ENCODE measurements at places on chromosomes 16 and 17.
A peak's percentile ranks its signal among the peaks of the same experiment; 100 is the strongest.

- no peak for DNase-seq
Observed at GRCh38 chr17:67765623-67766022, 47.9 kb downstream of the NOL11 start.

DNA sequence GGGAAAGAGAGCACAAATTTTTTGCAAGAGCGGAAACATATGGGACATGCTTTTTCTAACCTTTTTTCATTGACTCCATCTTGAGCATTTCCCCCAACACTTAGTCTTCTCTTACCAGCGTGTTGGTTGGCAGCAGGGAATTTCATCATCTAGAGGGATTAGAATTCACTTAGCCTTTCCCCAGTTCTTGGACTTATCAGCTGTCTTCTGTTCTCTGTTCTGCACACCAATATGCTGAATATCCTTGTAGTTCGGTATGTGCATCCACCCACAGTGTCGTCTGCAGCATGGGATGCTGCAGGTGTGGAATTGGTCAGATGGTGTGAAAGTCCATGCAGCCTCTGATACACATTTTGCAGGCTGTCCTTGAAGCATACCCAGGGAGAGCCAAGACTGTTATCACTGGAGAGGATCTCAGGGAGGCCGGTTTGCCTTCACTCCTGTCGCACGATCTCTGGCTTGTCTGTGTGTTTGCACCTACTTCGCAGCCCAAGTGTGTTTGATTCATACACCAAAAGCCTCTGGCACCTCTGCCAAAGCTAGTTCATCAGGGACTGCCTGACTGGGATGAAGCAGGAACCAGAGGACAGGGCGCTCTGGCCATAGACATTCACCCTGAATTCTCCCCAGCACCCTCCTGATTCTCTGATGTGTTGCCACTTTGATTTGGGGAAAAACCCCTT, 93.3 kb downstream of the SOCS1 start:
- no peak for DNase-seq

- no peak for DNase-seq
Observed at GRCh38 chr16:67411339-67411738, 4.9 kb downstream of the ZDHHC1 start.

- DNase-seq: no peak
Observed at GRCh38 chr16:80687606-80688005, 116.8 kb downstream of the CDYL2 start.

- DNase-seq: no peak
Observed at GRCh38 chr16:89060207-89060794, 33.4 kb upstream of the ACSF3 start.

- no peak for DNase-seq
Observed at GRCh38 chr16:11285842-11286241, 4.7 kb upstream of the PRM1 start.

DNA sequence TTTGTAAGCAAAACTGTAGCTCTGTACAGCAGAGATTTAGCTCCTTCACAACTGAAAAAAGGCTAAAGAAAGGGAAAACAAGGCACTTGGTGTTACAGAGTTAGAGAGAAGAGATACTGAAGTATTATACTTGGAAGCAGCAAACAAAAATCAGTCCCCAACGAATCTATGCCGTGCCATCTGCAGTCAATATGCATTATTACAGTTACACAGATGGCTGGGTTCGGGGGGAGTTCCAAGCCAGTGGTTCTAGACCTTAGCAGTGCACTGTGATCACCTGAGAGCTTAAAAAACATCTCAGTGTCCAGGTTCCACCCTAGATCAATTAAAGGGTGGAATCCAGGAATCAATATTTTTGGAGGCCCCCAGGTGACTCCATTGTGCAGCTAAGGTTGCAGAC, 489.9 kb downstream of the SHISA9 start:
- no peak for DNase-seq

DNA sequence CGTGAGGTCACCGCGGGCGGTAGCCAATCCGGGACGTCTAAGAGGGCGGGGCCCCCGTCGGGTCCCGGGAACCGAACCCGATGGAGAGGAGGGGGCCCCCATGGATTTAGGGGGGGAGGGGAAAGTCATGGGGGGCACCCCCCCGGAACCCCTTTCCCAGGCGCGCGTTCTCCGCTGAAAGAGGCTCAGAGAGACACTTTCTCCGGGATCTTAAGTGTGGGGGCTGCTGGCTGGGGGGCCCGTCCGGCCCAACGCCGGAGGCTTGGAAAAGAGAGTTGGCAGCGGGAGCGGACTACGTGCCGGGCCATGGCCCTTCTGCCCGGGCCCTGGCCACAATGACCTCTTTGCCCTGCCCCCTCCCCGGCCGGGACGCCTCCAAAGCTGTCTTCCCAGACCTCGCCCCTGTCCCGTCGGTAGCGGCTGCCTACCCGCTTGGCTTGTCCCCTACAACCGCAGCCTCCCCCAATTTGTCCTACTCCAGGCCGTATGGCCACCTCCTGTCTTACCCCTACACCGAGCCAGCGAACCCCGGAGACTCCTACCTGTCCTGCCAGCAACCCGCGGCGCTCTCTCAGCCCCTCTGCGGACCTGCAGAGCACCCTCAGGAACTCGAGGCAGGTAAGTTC, at the start of gene DLX4:
DLX4 (plus strand) TSS at position 57 of the 626 bp plus-strand sequence; CDS start at position 336, 279 bp downstream.
- peak; percentile 33 for DNase-seq

DNA sequence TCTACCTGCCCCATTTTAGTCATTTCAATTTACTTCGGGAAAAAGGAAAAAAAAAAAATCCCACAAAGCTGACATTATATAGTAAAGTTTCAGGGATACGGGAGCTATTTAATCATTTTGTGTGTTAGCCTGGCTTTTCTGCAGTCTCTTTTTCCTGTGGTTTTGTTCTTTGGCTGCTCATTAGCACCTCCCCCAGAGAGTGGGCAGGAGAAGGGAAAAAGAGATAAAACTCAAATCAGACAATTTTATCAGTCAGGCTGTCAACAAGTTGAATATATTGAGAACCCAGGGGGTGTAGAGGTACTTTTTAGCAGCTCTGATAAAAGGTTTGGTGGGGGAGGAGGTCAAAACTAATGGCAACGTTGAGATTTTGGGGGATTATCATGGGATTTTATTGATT, 559.0 kb upstream of the PSMD7 start:
- DNase-seq: no peak

- peak; percentile 47 for DNase-seq
Observed at GRCh38 chr17:45784741-45785479, 790 bp downstream of the CRHR1 start.

- no peak for DNase-seq
Observed at GRCh38 chr17:78618264-78619066, 41.3 kb upstream of the DNAH17 start.

- no peak for DNase-seq
Observed at GRCh38 chr17:1957037-1957436, 68.1 kb downstream of the RTN4RL1 start.

- no peak for DNase-seq
Observed at GRCh38 chr16:4648917-4649316, 24.3 kb downstream of the MGRN1 start.

DNA sequence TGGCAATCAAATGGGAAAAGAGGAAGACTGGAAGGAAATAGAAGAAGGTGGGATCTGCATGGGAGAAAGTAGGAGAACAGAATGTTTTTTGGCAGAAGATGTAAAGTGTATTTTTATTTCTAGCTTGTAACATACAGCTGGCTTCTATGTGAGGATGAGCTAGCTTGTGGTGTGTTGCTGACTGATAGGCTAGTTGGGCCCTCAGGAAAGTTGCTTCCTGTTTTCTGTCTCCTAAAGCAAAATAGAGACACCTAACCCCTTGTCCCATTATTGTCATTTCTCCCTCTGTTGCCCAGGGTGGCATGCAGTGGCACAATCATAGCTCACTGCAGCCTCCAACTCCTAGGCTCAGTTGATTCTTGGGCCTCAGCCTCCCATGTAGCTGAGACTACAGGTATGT, 15.9 kb downstream of the TNRC6A start:
- no peak for DNase-seq

GRCh38 chr17:233473-233941, 52.1 kb upstream of the DOC2B start:
- DNase-seq: no peak

DNA sequence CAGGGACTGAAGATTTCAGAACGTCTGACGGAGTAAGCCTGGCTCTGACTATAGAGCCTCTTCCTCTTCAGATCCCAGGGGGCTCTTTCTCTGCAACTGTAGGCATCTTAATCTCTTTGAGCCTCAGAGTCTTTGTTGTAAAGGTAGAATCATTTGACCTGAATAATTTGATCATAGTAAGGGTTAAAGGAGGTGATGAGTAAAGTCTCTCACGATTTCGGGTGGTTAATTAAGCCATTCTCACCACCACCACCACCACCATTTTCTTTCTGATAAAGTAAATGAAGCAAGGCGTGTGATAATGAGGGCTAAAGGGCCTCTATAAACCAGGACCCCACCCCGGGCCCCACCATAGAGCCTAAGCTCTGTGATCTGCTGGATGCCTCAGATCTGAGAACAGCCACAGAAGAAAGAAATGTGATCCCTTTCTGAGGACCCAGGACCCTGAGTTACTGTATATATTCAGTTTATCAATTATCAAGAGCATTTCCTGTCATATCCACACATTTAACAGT, 33.0 kb upstream of the ADAMTS18 start:
- no peak for DNase-seq

DNA sequence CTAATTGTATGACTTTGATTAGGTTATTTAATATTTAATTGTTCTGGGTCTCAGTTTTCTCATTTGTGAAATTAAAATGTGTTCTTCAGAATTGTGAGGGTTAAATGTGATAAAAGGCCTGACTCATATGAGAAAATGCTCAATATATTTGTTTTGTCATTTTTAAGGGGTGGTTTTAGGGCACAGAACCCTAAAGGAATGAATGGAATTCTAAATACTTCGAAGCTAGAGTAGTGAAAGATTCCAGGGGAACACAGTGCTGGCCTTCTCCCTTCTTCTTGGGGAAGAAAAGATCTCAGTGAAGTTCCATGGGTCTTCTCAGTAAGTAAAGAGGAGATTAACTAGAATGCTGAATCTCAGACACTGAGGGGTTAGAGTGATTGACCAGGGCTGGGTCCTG, 3.9 kb upstream of the SMPD3 start:
- DNase-seq: no peak

DNA sequence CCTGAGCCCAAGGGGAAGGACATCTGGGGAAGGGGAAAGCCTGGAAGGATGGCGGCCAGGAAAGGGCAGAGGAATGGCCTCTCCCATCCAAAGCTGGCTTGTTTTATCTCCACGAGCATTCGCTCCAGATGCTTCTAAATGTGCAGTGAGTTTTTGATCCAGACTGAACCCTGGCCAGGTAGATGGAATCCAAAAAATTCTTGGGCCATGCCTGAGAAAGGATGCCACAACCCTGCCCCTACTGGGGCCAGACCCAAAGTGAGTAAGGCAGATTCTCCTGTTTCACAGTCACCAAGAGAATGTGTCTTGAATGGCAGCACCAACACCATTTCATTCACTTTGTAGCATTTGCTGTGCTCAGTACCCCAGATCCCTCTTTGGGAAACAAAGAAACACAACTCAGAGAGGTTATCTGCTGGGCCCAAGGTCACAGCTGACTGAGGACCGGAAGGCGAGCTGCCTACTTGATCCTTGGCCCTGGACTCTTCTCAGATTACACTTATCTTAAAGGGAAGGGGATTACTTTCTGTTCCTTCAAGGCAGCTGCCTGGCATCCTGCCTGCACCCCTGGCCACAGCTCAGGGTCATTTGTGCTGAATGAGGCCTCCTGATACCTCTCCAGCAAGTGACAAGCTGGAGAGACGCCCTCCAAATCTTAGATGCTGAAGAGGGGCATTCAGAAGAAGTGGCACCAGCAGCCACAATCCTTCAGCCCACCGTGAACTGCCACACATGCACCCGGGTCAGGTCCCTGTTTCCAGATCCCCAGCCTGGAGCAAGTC, 3.6 kb downstream of the LRRC75A start:
- no peak for DNase-seq

- DNase-seq: no peak
Observed at GRCh38 chr16:4140652-4141051, 24.4 kb upstream of the ADCY9 start.

DNA sequence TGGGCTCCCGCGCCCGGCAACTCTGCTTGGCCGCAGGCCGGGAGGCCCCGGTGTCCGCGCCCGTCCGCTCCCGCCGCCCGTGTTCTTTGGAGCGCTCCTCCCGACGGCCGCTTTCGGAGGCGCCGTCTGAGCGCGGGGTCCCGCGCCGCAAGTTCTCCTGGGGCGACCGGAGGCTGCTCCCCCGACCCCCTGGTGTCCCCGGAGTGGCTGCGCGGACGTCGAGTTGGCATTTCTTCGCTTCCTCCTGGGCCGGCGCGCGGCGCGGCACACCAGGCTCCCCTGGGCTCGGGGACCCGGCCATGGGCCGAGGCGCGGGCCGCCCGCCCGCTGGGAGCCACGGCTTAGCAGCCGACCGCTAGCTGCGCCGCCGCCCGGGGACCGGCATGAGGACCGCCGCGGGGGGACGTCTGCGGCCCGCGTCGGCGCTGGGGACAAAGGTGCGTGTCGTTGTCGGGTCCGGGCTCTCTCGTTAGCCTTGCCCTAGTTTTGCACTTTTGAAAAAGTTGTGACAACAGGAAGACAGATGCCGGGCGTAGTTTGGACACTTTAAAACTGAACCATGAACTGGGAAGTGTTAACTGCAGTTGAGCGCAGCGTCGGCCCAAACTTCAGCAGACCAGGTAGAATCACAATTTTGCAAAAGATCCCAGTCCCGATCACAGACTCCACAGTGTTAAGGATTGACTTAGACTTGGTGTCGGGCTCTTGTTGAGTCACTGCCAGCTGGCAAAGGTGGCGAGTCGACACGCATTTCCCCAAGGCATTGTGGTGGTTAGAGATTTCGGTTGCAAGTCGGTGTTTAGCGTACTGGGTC, 700 bp downstream of the UBN1 start:
- no peak for DNase-seq

DNA sequence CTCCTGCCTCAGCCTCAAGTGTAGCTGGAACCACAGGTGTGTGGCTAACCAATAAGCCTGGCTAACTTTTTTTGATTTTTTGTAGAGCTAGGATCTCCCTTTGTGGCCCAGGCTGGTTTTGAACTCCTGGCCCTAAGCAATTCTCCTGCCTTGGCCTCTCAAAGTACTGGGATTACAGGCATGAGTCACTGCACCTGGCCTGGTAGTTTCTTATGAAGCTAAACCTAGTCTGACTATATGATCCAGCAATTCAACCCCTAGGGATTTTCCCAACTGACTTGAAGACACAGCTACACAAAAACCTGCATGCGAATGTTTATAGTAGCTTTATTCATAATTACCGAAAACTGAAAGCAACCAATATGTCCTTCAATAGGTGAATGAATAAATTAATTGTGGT, 176.2 kb upstream of the IRX3 start:
- DNase-seq: no peak

GRCh38 chr17:11122908-11123307, 118.1 kb upstream of the SHISA6 start:
- no peak for DNase-seq

- DNase-seq: no peak
Observed at GRCh38 chr16:31135535-31136286, at the start of gene PRSS8. Gene PRSS8, minus strand, starts transcription at chr16:31135727. Its CDS starts 229 bp downstream, at chr16:31135498.

- peak; percentile 70 for DNase-seq
Observed at GRCh38 chr16:88815901-88816589, 4.3 kb upstream of the APRT start.

GRCh38 chr17:11900041-11900476, 97.2 kb downstream of the ZNF18 start:
- DNase-seq: no peak

DNA sequence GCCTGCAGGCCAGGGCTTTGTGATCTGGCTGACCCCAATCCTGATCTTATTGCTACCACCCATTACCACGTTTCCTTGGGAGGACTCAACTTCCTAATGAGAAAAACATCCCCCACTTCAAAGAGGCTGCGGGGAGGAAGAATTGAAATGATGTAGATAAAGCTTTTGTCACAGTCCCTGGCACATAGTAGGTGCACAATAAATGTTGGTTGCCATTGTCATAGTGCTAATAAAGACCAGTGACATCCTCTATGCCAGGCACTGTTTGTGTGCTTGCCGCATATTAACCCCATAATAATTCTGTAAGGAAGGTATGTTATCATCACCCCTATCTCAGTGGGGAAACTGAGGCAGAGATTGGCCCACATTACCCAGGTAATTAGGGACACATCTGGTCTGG, 22.4 kb downstream of the WNT3 start:
- no peak for DNase-seq

Data from activated T-cell treated with anti-CD3 and anti-CD28 coated beads, Interleukin-2, amount 50 U/mL, for 1 hour (primary cell).